Stimulated activated CD4-positive, alpha-beta T cell treated with anti-CD3 and anti-CD28 coated beads, Interleukin-4, amount 100 ng/mL, for 48 hours (primary cell): ENCODE measurements at places on chromosomes 2 and 18.

GRCh38 chr18:72470391-72470790 is 73.8 kb downstream of the CBLN2 start:
- no peak for DNase-seq

DNA sequence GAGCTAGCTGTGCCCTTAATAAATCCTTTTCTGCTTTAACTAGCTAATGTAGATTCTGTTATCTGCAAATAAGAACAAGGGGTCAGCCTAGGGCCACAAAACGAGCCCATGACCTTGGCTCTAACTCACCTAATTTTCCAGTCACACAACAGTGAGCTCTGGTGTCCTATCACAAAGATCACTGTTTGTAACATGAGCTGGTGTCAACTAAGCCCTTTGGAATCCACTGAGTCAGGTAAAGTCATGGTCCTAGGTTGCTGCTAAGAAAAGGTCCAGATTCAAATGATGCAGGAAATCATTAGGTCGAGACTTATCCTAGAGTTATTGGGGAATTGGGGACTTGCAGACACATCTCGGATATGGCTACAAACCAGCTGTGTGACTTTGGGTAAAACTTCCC is 49.9 kb downstream of the ST8SIA5 start:
- DNase-seq: no peak

GRCh38 chr2:23824777-23825212 is 102.1 kb downstream of the ATAD2B start:
- DNase-seq: no peak

GRCh38 chr2:98454500-98455235 is 10.0 kb downstream of the INPP4A start:
- DNase-seq: no peak

DNA sequence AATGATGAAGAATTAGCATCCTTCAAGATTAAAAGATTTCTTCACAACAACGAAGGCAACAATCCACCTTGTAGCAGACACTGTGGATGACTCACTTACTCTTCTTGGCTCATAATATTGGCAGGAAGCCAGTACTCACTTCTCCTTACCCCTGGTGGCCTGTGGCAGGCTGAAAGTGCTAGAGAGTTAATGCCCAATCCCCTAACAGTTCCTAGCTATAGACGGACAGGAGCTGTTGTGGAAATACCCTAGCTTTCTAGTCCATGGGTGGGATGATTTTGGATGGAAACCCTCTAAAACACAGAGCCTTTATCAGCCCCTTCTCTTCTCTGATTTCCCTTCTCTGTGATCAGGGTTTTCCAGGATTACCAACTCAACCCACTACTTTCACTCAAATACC is 128.6 kb upstream of the NYAP2 start:
- no peak for DNase-seq

DNA sequence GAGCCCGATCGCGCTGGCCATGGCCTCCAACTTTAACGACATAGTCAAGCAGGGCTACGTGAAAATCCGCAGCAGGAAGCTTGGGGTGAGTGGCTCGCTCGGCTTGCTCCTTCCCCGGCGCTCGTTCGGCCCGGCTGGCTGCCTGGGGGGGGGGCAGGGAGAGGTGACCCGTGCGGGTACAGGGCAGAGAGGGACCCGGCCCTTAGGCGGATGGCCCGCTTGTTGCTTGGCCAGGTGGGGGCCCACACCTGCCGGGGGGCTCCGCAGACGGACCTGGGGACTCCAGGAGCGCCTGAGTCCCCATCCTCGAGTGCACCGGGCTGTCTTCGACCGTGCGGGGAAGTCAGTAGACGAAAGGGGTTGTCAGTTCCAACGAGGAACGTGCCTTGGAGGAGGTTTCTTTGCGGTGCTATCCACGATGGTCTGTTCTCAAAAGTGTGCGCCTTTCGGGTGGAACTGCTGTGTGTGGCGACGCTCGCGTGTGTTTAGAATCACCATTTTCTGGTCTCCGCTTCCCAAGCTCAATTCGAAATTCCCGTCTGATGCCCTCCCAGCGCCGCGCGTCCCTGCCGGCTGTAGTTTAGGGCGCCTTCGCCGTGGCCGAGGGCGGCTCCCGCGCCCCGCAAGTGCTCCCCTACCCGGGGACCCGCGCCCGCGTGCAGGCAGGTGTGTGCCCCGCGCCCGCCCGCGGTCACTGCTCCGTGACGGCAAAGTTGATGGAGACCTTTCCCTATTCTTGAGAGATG is 711 bp downstream of the DOK6 start:
- DNase-seq: no peak

- no peak for DNase-seq
Observed at GRCh38 chr18:44143072-44143471, 537.6 kb upstream of the SETBP1 start.

GRCh38 chr2:64773461-64774118 is 119.9 kb upstream of the SERTAD2 start:
- DNase-seq: no peak

GRCh38 chr2:168848225-168848624 is 42.0 kb downstream of the SPC25 start:
- no peak for DNase-seq

DNA sequence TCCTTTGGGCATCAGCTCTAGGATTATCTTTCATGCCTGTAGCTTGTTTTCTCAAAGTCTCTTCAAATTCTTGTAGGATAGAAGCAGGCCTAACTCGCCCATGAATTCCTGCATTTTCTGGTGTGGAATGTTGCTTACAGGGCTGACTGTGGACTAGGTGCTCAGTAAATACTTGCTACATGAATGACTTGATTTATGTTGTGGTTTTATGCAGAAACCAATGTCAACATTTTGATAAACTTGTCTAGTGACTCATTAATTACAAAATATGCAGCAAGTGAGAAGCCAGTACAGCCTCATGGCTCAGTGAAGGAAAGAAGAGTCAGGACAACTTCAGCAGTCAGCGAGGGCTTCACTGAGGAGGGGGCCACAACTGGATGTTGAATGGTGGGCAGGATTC is 110.6 kb upstream of the SIX2 start:
- DNase-seq: no peak

GRCh38 chr2:28544405-28544921 is 48.6 kb downstream of the PLB1 start:
- no peak for DNase-seq

GRCh38 chr2:103789381-103790095 is 1027.7 kb downstream of the TMEM182 start:
- DNase-seq: no peak

- DNase-seq: no peak
Observed at GRCh38 chr2:1472350-1472749, 59.1 kb downstream of the TPO start.

DNA sequence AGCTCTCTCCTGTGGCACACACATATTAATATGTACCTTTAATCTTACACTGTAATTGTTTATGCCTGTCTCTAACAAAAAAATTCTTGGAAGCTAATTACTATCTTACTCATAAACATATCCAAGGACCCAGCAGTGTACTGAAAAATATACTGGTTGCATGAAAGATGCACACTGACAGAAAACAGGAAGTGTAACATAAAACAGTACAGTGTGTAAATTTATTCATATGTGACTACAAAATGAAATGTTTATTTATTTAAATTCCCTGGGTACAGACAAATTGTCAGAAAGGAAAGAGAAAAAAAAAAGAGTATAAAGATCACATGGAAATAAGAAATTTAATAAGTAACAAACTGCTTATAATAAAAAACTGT is 28.5 kb downstream of the TMEM131 start:
- no peak for DNase-seq

GRCh38 chr2:225171350-225171749 is 129.1 kb upstream of the DOCK10 start:
- DNase-seq: no peak

GRCh38 chr2:202408546-202409140 is 32.5 kb downstream of the BMPR2 start:
- DNase-seq: no peak

GRCh38 chr2:56184500-56185011 is 766 bp downstream of the CCDC85A start:
- DNase-seq: peak; percentile 0

DNA sequence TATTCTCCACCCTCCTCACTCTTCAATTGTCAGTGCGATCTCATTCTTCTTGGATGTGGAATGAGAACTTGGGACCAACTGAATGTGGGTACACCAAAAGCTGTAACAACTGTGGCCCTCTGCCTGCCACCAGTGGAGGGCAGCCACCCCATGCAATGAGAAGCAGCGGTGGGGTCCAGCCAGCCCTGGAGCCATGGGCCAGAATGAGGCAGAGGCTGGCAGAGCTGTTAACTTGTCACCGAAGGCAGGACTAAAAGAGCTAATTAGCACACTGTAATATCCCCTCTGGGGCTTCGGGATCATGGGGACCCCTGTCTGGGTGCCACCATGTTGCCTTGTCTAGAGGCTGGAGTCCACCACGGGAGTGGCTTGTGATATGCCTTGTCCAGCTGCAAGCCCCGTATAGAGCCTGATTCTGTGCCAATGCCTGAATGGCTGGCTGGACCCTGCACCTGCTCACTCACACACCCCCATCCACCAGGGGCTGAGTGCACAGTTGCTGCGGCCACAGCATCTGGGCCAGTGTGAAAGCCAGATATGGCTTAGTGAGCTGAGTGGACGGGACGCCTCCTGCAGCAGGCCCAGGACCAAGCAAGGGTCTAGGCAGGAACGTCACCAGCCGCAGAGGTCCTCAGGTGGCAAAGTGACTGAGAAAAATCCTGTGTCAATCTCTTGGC is 680.5 kb downstream of the DSC3 start:
- no peak for DNase-seq

DNA sequence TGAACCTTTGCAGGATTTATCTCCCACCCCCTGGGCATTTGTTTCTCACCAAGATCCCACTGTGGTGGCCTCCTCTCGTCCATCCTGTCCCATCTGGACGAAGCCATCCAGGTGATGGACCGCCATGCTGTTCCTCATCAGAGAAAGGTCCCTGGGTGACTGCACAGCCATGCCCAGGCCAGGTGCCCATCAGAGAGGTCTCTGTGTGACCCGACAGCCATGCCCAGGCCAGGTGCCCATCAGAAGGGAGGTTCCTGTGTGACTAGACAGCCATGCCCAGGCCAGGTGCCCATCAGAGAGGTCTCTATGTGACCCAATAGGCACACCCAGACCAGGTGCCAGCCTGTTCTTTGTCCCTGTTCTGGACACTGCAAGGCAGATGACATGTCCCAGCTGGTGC is 360.9 kb upstream of the SALL3 start:
- no peak for DNase-seq

- no peak for DNase-seq
Observed at GRCh38 chr18:35868915-35869314, 103.6 kb upstream of the RMP24 start.

GRCh38 chr2:183126635-183127034 is 2.4 kb downstream of the NUP35 start:
- no peak for DNase-seq

DNA sequence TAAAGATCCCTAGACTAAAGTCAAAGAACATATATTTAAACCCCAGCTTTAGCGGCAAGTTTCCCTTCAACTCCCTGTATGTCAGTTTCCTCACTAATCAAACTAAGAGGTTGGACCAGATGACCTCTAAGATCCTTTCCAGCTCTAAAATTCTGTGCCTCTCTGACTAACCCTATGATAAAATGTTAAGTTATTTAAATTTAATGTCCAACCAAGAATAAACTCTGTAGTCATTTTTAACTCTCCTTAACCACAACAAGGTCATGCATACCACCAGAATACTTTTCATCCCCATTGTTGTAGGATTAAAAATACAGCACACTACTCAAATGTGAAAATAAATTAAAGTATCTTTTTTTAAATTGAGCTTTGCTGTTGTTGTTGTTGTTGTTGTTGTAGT is 5.2 kb upstream of the PDE1A start:
- no peak for DNase-seq

DNA sequence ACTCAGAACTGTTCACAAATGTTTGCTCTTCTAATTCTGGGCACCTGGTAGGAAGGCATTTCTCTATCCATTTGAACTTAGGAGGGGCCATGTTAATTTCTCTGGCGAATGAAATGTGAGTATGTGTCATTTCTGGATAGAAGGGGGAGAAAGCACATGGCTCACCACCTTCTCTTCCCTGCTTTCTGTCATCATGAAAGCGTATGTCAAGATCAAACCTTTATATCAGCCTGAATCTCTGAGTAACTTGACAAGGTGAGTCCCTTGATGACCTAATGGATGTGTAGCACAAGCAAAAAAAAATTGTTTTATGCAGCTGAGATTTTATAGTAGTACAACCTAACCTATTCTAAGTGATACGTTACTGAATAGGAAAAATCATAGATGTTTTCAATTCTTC is 12.1 kb upstream of the LCT start:
- no peak for DNase-seq

- no peak for DNase-seq
Observed at GRCh38 chr2:8496617-8497016, 185.2 kb upstream of the ID2 start.

GRCh38 chr2:211495339-211495738 is 938.9 kb downstream of the CPS1 start:
- no peak for DNase-seq

DNA sequence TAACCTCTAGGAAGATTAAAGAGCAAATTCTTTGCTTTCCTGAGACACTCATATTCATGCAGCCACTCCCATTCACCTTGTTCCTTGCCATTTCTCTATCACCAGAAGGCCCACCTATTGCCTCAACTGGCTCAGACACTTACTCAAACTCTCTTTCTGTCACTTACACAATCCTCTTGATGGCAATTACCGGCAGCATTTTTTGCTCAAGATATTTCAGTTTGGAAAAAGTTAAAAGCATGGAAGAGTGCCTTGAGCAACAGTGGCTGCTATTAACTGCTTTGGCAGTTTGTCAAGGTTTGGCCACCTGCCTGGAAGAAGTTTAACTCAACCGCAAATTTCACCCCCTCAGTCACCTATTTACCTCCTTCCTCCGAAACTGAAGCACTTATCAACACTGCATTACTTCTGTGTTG is 1104.0 kb upstream of the PIK3C3 start:
- no peak for DNase-seq

DNA sequence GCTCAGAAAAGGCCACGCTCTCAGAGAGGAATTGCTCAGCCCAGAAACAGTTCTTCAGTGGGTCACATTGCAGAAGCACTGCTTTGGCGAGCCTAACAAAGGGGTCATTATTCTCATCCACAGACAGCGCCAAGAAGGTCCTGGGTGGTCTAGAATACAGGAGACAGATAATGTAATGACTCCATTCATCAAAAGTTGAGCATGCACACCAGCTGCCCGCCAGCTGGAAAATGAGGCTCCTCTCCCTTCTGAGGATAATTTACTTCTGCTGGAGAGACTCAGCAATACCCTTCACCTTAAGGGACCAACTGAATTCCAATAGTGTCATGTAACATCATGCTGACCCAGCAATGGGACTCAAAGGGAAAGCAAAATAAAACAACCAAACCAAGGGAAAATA is 79.9 kb downstream of the TRIB2 start:
- DNase-seq: no peak

DNA sequence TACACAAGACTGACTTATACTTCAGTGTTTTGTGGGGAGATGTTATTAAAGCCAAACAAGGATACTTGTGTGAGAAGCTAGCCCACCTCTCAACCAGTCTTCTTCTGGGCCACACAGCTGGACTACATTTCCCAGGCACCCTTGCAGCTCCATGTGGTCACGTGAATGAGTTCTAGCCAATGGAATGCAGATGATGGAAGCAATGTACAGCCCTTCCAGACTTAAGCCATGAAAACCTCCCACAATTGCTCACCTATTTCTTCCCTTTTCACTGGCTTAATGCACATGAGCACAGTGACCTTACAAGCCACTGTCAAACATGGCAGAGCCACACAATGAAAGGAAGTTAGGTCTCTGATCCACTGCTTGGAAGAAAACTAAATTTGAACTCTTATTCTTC is 20.4 kb upstream of the FEZ2 start:
- DNase-seq: no peak

GRCh38 chr2:136025057-136025973 is 39.9 kb upstream of the DARS1 start:
- no peak for DNase-seq
